ENCODE measurements at places on chromosomes 1 and 21.

DNA sequence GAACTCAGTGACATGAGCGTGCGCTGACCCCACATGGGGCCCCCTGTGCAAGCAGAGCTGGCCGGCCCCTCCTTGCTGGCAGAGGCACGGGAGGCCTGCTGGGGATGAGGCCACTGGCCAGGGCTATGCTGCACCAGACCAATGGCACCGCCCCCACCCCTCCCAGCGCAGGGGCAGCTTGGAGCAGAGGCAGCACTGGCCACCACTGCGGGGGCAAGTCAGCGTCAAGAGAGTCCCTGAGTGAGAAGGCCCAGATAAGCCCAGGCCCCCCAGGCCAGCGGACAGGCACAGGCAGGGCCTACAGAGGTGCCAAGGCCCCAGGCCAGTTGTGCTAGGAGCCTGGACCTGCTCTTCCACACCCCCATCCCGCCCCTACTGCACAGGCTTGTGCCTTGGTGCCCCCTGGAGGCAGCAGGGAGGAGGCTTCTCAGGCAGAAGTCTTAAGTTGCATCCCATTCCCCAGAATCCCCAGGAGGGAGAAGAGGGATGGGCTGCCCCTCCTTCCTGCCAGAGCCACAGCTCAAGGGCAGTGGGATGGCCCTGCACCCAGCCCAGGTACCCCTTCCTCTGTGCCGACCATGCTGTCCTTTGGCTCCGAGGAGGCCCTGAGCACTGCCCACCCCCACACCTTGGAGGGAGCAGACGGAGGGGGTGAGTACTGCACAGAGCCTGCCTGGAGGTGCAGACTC lies 35.8 kb downstream of the EPHX1 start:
- peak; percentile 80 for DNase-seq

GRCh38 chr1:116405241-116406135 lies 32.4 kb downstream of the ATP1A1 start:
- no peak for DNase-seq

DNA sequence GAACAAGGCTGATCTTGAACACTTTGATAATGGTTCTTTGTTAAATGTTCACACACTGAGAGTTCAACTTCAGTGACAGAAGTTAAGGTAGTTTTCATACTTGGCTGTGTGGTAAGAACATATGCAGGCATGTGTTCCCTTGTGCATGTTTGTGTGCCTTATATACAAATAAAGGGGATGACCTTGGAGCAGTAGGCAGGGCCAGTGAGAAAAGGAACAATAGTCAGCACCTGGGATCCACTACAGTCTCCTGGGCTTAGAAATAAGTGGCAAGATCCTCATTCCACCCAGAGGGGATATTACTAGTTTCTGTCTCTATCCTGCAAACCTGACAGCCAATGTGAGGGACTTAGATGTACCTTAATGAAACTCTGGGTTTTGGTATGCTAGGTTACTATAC lies 50.3 kb upstream of the DMRTA2 start:
- no peak for DNase-seq

GRCh38 chr1:224205438-224205840 lies 22.4 kb downstream of the DEGS1 start:
- DNase-seq, result peak; percentile 97

DNA sequence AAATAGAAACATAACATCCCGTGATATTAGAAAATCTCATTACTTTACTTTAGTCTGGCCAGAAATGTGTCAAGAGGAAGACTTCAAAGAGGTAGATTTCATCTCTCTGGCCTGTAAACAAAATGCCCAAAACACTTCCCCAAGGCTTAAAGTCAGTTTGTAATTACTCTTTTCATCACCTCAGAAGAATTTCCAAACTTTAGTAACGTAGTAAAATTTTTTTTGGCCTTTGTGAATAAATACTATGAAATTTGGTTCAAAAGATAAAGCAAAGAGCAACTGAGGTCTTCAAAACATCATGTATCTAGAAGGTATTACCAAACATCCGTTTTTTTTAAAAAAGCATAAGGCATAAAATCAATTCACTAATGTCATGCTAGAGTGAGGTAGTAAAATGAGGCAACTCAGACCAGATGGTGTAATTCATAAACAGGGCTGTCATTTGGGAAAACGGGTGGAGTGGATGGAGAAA lies 51.4 kb downstream of the LEPR start:
- DNase-seq, result no peak

DNA sequence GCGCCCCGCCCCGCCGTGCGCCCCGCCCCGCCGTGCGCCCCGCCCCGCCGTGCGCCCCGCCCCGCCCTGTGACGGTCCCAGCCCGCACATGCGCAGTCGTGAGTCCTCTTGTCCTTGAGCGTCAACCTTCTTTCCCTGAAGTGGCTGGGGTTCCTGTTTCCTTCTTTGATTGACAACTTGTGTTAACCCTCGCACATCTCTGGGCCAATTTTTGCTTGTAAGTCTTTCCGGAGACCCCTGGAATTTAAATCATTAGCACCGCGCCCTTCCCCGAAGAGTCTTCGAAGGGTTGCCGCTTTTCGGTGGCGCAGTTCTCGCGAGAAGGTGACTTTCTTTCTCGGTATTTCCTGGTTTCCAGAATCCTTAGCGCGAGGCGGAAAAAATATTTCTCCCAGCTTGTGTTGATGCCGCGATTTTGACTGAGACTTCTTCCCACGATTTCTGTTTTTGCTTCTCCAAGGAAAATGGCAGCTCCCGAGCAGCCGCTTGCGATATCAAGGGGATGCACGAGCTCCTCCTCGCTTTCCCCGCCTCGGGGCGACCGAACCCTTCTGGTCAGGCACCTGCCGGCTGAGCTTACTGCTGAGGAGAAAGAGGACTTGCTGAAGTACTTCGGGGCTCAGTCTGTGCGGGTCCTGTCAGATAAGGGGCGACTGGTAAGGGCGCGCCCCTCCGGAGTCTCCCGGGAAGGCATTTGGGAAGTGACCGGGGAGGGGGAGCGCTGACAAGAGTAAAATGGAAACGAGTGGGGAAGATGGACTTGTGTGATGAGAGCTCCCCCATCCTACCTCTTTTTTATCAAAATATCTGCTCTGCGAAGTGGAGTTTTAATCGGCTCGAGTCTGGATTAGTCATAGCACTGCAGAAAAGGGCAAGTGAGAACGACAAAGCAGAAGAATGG lies at the start of gene RNPC3:
Gene RNPC3, plus strand, starts transcription at position 93 of the 901 bp plus-strand sequence. Its CDS starts 372 bp downstream, at position 465.
- DNase-seq, result peak; percentile 96

DNA sequence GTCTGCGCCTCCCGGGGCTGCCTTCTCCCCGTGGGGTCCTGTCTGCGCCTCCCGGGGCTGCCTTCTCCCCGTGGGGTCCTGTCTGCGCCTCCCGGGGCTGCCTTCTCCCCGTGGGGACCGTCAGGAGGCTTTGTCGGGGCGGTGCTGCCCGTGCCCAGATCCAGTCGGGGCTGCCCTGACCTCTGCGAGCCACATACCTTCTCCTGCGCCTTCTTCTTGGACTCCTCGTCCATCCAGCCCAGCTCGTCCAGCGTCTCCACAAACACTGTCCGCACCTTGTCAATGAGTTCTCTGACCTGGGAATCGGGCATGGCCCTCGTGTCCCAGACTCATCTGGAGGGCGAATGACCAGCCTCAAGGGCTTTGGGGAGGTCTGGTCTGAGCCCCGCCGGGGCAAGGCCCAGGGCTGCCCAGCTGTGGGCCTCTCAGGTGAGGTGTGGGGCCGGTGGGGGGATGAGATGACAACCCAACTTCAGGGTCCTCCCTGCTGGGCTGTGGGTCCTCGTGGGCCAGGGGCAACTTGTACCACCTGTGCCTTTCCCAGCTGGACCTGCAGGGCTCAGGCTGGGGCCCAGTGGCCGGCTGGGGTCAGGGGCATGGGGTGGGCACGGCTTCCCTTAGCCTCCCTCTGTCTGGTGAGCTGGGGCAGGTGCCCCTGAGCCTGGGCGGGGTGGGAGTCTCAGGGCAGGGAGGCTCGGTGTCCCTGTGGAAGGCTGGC lies 9.4 kb downstream of the PRXL2B start:
- DNase-seq, result no peak
